ENCODE measurements at places on chromosomes 3 and 15.

DNA sequence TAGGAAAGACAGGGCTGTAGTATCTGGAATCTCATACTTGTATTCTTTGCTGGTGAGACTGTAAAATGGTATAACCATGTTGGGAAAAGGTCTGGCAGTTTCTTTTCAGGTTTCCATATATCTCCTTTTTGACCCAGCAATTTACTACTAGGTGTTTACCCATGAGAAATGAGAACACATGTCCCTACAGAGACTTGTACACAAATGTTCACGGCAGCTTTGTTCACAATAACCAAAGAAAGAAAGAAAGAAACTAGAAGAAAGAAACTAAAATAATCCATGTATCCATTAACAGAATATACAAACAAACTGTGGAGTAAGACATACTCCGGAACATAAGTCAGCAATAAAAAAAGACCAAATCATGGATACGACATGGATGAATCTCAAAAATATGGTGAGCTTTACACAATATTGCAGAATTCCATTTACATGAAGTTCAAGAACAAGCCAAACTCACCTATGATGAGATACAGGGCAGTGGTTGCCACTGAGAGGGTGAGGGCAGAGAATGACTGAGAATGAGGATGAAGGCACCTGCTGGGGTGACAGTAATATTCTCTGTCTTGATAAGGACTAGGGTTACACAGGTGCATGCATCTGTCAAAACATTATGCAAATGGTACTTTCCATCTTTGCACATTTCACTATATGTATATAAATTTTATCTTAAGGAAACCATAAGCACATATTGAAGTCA lies 2.7 kb downstream of the RFTN1 start:
- no peak for DNase-seq

DNA sequence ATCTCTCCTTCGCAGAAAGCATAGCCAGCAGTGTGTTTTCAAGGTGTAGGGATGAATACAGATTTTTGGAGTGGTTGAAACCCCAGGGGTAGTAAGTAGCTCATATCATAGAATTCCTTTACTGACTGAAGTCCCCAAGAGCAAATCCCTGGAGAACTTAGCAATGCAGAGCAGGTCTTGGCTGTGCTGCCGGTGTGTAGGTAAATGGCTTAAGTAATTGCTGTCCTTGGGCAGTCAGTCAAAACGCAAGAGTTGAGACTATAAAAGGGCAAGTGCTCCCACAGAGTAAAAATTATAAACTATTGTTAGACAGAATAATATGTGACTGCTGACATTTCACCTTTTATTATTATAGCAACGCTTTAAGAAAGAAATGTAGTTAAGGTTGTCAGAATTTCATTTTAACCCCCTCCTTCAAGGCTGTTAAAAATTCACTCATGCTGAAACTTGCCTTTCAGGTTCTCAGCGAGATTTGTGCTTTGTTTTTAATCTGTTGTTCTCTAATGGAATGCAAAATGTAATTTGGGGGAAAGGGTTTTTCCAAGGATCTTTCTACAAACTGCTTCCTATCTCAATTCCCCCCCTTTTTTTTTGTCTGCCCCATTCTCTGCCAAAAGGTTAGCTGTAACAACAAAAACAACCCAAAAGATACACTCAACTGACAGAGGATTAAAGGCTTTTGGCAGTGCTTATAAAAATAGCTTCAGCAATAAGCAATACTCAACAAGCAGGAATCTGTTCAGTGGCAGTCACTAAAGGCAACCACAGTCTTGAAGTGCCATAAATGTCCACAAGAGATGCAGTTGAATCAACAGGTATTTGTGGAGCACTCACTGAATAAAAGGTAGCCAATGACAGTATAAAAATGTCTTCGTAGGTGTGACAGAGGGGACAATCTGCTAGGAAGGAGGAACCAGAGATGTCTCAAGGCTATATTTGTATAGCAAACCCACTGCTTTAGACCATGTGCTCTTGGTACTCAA lies 105.3 kb downstream of the THRB start:
- no peak for DNase-seq

- DNase-seq = peak; percentile 41
Measured at GRCh38 chr3:111541911-111542483, at the start of gene CD96. TSS of gene CD96 (plus strand) at chr3:111542197. CDS start at chr3:111542249, 52 bp downstream.

DNA sequence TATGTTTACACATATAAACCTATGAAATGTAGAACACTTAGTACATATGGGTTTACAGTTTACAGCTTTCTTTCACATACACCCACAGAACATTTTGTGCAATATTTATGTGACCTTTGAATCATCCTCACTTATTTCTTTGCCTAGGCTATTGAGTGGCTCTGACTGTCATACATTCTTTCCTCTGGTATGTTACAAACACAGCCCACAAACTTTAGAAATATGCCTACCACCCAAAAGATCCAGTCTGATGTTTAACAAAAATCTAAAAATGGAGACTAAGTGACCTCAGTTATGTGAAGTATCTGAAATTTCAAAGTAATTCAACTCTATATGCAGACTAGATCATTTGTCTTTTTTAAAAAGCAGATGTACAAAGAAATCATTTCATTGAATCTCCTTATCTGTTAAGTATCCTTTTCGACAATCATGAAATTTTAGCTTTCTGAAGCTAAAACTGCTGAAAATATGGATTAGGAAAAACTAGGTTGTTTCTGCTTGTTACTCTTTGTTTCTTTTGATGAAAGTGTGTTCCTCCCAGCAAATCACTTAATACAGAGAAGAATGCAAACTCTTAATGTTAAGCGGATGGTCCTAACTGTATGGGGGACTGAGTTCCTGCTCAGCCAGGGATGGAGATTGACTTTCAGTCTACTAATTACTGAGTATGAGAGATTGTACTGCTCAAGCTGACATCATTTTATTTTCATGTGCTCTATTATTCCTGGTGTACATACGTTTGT lies 27.7 kb downstream of the CCDC54 start:
- no peak for DNase-seq

DNA sequence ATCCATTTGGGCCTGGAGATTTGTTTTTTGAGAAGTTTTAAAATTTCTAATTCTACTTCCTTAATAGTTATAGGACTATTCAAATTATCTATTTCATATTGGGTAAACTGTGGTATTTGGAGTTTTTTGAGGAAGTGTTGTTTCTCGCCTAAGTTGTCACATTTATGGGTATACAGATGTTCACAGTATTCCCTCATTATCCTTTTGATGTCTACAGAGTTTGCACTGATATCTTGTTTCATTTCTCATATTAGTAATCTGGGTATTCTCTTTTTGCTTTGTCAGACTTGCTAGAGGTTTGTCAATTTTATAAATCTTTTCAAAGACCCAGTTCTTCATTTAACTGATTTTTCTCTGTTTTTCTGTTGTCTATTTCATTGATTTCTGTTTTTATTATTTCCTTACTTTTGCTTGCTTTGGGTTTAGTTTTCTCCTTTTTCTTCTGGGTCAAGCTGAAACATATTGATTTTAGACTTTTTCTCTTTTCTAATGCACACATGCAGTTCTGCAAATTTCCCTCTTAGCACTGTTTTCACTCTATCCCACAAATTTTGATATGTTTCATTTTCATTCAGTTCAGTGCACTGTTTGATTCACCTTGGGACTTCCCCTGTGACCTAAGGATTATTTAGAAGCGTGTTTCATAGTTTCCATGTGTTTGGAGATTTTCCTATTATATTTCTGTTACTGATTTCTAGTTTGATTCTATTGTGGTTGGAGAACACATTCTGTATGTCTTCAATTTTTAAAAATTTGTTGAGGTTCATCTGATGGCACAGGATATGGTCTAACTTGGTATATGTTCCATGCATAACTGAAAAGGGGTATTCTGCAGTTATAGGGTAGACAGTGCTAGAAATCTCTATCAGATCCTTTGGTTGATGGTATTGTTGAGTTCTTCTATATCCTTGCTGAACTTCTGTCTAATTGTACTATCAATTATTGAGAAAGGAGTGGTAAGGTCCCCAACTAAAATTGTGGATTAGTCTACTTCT lies 79.6 kb downstream of the SUMF1 start:
- no peak for DNase-seq

DNA sequence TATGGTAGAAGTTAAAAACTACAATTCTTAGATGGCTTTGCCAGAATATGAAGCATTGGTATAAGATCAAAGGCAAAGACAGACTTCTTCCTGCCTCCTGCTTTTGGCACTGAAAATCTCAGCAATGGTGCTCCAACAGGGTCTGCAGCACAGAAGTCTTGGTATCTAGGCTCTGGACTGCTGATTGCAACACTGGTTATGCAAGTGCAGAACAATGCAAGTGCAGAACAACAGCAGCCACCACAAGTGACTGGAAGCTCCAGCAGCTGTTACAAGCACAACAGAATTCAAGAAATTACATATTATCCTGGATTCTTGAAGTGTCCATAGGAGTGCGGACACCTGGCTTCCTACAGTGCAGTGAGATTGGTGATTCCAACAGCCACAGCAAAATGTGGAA lies 33.7 kb downstream of the ZBTB20 start:
- no peak for DNase-seq

- DNase-seq = no peak
Measured at GRCh38 chr15:69232144-69232543, 66.6 kb upstream of the PAQR5 start.

DNA sequence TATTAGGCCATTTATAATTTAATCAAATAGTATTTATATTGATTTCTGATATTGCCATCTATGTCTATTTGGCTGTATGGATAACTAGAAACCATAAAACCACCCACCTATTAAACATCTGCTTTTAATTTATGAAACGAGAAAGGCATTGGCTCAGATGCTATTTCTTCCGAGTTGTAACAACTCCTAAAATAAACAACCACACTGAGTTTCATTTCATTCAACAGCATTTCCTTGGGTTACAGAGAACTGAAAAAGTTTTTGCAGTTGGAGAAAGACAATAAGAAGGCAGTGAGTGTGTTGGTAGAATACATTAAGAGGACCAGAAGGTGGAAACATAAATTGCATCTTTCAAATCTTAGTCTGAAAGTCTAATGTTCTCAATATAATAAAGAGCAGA lies 79.1 kb downstream of the AQR start:
- DNase-seq = no peak

DNA sequence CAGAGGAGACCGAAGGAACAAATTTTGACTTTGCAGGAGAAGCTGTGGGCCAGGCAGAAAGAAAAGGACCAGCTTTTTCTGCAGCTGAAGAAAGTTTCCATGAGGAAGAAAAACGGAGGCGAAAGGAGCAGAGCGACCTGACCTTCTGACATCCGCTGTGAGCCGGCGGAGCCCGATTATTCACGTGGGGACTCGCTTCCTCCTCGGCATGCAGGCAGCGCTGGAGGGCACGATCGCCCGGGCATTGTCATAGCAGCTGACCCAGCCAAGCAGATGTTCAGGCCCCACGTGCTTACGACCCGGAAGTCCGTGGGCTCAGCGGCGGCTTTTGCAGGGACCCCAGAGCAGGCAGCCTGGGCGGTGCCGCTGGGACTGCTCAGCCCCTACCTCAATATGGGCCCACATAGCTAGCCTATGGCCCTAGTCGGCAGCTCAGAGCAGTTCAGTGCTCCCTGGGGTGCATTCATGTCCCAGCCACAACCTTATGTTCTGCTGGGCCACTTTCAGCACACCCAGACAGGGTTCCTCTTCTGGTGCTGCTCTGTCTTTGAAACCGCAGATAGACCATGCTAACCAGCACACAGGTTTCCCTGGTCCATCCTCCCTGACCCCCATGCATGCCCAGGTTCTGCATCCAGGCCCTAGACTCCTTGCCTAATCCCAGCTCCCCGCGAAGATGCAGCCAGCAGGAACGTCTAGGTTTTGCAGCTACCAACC lies 10.5 kb upstream of the EIF4A2 start:
- peak; percentile 49 for DNase-seq

GRCh38 chr3:16848007-16848406 lies 36.7 kb upstream of the PLCL2 start:
- no peak for DNase-seq

DNA sequence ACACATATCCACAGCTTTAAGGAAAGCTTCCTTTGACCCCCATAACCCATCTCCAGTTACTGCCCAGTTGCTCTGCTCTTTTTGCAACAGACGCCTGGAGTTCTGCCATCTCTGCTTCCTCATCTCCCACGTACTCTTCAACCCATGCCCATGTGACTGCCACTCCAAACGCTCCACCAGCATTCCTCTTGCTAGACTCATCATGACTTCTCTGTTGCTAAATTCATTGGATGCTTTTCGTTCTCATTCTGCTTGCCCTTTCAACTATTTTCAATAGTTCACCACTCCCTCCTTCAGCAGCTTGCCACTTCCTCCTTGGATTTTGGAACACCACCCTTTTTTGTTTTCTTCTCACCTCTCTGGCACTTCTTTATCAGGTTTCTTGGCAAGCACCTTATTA lies 2.7 kb upstream of the KNSTRN start:
- DNase-seq = no peak

- DNase-seq = no peak
Measured at GRCh38 chr15:75149867-75150709, 51.6 kb upstream of the C15orf39 start.

DNA sequence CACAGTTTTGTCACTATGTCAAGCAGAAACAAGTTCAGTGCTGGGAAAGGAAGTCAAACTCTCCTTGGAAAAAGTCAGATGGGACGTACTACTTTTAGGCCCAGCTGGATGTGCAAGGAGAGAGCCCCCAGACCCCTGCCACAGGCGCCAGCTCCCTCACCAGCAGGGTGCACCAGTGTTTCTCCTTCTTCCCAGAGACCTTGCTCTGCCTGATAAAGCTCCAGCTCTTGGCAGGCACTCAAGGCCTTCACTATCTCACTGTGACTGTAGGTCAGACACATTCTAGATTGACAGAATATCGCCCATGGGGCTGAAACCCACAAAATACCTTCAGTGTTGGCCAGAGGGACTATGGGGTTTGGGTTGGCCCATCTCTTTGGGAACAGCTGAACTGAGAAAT lies 54.8 kb upstream of the CHRNB4 start:
- no peak for DNase-seq

- no peak for DNase-seq
Measured at GRCh38 chr3:52441772-52442332, 3.1 kb downstream of the SEMA3G start.

GRCh38 chr3:165783383-165783782 lies 53.8 kb downstream of the BCHE start:
- no peak for DNase-seq

- no peak for DNase-seq
Measured at GRCh38 chr3:17258823-17259436, 374.2 kb downstream of the PLCL2 start.

DNA sequence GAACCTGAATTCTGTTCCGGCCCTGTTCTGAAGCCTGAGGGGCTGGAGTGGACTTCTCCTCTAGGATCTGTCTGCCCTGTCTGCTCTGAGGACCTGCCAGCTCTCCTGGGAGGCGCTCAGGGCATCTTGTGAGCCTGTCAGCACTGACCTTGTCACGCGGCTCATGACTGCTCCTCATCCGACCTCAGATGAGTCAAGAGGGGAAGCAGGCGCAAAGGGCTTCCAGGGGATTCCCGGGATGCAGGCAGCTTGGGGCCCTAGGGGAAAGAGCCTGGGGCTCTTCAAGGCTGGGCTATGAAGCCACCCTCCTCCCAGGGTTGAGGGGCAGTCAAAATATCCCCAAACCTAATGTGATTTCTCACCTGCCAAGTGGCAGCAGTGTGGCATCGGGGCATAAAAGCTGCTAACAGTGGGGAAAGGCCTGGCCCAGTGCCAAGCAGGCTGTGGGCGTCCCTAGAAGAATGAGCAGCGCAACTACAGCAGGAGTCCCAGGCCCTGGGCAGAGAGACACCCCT lies 27.6 kb upstream of the ANKDD1A start:
- DNase-seq = peak; percentile 57

All from effector memory CD4-positive, alpha-beta T cell (primary cell).